ENCODE measurements at places on chromosomes 4 and X. TPM values are rescaled to one million over a fixed set of nuclear protein-coding genes. Genes with fewer than 3 reads are reported as not detected.

The FRAS1 gene
- total RNA-seq = 1.8 TPM

The FDCSP gene
- total RNA-seq = not detected

The OTUD4 gene
- total RNA-seq = 31.2 TPM

The H2BW2 gene
- not detected for total RNA-seq

The TGIF2LX gene
- not detected for total RNA-seq

The GAB1 gene
- total RNA-seq = 71.1 TPM

The SUV39H1 gene
- 3.1 TPM for total RNA-seq

The CPLX1 gene
- 2.7 TPM for total RNA-seq

The RHOXF2B gene
- total RNA-seq = not detected

The DUSP9 gene
- not detected for total RNA-seq

The REELD1 gene
- total RNA-seq = not detected
